ENCODE measurements at places on chromosomes 6 and 20.

DNA sequence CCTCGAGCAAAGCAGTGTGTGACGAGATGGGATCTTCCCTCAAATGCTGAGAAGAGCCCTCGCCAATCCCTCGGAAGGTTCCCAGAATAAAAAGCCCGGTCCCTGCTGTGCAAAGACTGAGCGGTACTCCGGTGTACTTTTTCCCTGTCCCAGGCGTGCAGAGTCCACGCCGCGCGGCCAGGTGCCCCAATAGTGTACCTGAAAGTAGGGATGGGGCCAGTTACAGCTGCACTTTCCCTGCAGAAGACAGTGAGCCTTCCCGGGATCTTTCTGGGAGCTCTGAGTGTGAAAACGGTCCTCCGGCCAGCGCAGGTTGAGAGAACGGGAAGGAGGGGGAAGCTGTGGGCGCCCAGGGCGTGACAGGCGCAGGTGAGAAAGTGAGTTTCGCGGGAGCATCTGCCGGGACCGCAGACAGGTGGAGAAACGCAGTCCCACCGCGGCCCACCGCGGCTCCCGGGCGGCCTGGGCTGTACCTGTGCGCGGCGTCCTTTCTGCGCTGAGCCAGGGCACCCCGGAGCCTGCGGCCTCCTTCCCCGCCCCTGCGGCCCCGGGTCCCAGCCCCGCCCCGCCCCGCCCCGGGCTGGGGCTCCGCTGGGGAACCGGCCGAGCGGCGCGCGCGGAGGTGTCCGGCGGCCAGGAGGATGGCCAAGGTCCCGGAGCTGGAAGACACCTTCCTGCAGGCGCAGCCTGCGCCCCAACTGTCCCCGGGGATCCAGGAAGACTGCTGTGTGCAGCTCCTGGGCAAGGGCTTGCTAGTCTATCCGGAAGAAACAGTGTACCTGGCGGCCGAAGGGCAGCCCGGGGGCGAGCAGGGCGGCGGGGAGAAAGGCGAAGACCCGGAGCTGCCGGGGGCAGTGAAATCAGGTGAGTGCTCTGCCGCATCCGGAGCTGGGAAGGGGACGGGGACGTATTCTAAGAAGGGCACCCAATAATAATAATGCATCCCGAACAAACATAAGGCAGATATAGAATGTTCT is at the start of gene RFX6:
TSS of gene RFX6 (plus strand) at position 608 of the 977 bp plus-strand sequence. CDS start at position 642, 34 bp downstream.
- no peak for DNase-seq

DNA sequence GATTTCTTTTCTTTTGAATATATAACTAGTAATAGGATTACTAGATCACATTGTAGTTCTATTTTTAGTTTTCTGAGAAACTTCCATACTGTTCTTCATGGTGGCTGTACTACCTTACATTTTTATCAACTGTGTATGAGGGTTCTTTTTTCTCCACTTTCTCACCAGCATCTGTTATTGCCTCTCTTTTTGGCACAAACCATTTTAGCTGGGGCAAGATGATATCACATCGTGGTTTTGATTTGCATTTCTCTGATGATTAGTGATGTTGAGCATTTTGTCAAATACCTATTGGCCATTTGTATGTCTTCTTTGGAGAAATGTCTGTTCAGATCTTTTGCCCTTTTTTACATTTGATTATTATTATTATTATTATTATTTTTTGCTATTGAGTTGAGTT is 86.1 kb upstream of the TCF21 start:
- no peak for DNase-seq

DNA sequence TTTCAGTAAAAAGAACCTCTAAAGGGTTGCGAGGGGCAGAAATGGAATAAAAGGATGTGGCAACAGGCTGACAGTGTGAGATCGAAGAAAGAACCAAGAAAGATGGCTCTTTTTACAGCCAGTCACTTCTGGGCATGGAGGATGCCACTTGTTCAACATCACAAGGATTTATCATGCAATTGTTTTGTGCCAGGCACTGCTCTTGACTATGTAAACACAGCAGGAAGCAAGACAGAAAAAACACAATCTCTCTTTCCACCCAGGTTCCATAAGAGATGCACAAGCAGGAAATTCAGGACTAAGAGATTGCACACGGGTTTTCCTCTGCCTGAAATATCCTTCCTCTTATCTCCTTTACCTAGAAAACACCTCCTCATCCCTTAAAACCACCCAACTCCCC is 38.0 kb downstream of the FOXA2 start:
- DNase-seq: no peak

GRCh38 chr6:36969240-36969691 is 14.7 kb downstream of the PI16 start:
- no peak for DNase-seq

DNA sequence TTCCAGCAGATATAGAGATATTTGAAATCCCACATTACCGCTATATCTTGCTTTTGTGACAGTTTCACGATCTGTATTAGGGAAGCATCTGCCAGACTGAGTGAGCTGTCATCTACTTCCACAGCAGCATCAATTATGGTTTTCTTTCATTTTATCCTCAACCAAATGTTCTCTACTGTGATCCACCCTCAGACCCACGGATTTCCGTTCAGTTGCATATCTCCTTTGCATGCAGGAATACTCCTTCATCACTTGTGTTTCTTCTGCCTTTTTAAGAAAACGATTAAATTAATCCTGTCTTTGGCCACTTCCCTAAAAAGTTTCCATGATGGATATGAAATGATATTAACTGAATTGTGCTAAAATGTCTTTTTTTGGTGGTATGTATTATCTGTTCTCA is 262.1 kb upstream of the ADGRB3 start:
- DNase-seq: no peak

GRCh38 chr20:56952258-56953047 is 314.0 kb downstream of the BMP7 start:
- no peak for DNase-seq

GRCh38 chr20:59240006-59240405 is 60.4 kb upstream of the EDN3 start:
- no peak for DNase-seq

DNA sequence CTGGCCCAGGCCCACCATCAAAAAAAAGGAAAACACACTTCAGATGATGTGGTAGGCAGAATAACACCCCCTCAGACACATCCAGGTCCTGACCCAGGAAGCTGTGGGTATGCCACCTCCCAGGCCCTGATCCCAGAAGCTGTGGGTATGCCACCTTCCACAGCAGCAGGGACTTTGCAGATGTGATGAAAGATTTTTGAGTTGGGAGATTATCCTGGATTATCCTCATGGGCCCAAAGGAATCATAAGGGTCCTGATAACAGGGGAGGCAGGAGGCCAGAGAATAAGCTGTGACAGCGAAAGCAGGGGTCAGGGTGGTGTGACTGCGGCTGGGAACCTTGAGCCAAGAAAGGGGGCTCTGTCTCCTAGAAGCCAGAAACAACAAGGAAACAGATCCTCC is 55.0 kb downstream of the BMP7 start:
- no peak for DNase-seq

DNA sequence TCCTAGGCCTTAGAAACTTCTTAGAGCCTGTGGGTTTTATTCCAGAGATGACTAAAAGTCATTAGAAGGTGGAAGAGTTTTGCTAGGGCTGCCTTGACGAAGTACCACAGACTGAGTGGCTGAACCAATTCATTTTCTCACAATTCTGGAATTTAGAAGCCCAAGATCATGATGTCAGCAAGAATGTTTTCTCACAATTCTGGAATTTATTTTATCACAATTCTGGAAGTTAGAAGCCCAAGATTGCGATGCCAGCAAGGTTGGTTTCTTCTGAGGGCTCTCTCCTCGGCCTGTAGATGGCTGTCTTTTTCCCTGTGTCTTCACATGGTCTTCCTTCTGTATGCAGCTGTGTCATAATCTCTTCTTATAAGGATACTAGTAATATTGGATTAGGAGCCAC is 672.9 kb upstream of the MARCKS start:
- no peak for DNase-seq

GRCh38 chr6:22073516-22074198 is 223.2 kb downstream of the PRL start:
- DNase-seq: no peak

GRCh38 chr6:116111552-116112528 is 11.2 kb downstream of the NT5DC1 start:
- no peak for DNase-seq

DNA sequence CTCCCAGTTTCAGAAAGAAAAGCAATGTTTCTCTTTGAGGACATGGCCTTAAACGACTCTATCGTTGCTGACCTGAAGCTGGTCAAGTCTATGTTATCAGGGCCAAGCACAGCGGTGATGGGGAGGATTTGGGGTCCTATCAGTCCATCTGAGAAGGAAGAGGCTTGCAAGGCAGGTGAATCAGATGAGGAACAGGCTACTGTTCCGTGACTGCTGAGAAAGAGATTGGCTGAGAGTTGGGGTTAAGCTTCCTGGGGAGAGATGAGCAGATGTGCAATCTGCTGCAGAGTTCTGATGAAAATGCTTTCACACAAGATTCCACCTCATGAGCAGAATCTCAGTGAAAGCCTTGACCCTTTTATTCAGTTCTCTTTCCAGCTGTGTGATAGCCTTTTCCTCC is 168.3 kb upstream of the STMND1 start:
- no peak for DNase-seq

DNA sequence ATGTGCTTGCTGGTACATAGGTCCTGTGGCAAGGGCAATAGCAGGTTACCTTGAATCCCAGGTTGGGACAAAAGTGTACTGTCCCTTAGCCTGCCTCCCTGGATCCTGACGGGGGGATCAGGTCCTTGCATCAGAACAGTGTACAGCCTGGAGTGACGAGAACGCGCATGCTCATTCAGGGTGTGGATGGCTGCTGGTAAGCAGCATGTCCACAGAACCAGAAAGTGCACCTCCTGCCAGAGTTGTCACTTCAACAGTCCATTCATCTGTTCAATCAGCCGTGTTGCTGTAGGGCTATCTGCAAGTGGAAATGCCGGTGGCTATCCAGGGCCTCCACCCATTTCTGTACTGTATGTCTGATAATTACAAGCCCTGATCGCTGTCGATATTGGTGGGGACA is 236.3 kb upstream of the SOX4 start:
- no peak for DNase-seq

GRCh38 chr6:73521351-73521985 is 636 bp upstream of the EEF1A1 start:
- peak; percentile 43 for DNase-seq

- DNase-seq: no peak
Observed at GRCh38 chr6:125110056-125110455, 43.5 kb upstream of the TPD52L1 start.

DNA sequence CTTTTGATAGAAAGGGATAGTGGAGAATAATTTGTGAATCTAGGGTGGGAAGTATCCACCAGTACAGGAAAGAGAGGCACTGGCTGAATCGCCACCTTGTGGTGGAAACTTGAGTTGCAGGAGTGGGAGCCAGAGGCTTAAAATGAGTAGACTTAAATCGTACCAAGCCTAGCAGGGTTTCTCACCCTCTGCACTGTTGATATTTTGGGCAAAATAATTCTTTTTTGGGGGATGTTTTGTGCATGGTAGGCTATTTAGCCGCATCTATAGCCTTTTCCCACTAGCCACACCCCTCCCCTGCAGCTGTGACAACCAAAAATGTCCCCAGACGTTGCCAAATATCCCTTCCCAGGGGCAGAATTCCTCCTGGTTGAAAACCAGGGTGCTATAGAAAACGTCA is 119.1 kb downstream of the DHX35 start:
- peak; percentile 75 for DNase-seq

- no peak for DNase-seq
Observed at GRCh38 chr20:56422076-56422823, 10.2 kb downstream of the CASS4 start.

DNA sequence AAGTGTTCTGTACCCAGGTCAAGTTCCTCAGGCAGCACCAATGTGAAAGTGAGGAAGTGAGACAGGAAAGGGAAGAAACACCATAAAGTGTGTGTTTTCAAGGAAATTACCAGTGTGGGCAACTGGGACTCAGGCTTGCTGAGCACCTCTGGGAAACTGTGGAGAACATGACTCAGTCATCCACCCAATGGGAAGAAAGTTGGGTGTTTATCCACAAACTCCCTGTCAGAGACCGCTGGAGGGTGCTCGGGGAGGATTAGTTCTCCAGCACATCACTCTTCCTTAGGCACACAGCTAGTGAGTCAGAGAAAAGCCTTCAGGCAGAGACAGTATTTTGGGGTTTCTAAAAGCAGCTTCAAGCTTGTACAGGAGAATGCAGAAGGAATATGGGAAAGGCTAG is 93.6 kb downstream of the PCSK2 start:
- no peak for DNase-seq

DNA sequence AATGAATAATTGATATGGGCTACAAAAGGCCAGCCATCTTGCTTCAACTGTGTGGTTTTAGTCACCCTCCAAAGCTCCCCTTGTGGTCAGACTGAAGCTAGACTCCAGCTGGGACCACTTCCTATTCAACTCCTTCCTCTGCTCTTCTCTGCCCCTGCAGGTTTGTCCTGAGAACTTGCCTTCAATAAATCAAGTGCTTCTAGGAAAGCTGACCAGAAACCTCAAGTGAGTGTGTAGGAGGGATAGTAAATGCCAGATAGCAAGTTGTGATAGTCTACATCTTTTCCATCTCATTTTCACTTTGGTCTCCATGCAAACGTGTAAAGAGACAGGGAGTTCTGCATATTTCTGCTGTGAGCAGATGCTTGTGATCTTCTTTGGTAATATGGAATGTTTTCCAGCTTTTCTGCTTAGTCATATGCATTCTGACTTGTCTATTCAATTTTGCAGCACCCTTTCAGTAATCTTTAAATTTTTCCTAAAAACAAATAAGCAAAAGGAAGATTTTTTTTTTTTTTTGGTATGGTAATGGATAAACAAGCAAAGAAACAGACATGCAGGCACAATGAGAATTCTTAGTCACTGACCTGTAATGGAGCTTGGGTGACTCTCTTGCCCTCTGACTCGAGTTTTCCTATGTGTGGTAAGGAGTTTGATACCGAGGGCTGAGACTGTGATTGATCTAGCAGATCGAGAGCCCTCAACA is 201.3 kb upstream of the BTBD3 start:
- no peak for DNase-seq

GRCh38 chr6:152748843-152749242 is 1.8 kb upstream of the VIP start:
- no peak for DNase-seq

DNA sequence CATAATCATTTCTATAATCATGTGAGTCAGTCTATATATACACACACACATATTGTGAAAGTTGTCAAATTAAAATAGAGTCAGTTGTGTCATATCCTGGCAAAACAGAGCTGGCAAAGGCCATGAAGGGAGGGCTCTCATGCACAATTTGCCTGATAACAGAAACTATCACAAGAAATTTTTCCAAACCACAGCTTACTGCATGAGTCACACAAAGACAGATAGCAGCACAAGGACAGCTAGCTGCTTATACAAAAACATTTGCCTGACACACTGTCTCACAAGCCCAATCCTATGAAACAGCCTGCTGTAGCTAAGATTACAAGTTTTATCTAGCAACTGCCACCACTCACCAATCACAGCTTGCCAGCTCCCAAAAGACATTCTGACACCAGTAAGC is 848.5 kb upstream of the MAN1A1 start:
- DNase-seq: no peak

GRCh38 chr6:37077905-37078296 is 72.4 kb downstream of the FGD2 start:
- no peak for DNase-seq

DNA sequence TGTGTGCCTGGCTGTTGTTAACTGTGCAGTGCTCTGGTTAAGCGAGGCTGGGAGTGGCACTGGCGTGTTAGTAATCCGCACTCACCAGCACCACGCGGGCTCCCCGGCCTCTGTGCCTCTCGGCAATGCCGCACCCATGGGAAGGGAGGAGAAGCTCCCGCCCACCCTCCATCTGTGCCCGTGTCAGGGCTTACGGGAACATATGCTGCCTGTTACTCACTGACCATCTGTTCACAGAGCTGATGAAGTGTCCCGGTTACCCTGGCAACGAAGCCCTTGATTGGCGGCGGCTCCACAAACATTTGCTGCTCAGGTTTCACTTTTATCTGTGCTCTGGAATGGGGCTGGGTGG is 114.7 kb downstream of the PSMB1 start:
- DNase-seq: no peak
